ENCODE measurements at places on chromosomes 7 and 10.

GRCh38 chr7:27159266-27160144 is 3.0 kb upstream of the HOXA7 start:
- no peak for DNase-seq

GRCh38 chr7:135993950-135994349 is 16.8 kb upstream of the MTPN start:
- DNase-seq = peak; percentile 34

GRCh38 chr10:7007600-7008190 is 403.1 kb downstream of the SFMBT2 start:
- DNase-seq = no peak

DNA sequence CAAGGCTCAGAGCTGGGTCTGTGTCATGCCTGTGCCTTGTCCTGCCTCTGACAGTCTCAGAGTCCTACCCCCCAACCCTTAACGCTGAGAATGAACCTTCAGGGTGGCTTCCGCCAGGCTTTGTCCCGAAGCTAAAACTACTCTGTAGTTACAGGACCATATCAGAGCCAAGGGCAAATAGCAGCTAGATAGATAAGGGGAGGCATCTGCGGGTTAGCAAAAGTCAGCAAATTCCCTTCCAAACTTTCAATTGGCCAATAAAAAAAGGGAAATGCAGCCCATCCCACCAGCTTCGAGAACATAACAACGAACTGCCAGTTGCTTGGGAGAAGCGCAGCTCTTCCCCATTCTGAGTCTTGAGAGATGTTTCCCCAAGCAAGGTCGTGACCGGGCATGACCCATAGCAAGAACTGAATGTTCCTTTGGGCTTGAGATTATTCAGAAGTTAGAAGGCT is 17.7 kb downstream of the CCL24 start:
- no peak for DNase-seq

GRCh38 chr10:95793401-95794045 is 37.6 kb downstream of the ENTPD1 start:
- peak; percentile 14 for DNase-seq

DNA sequence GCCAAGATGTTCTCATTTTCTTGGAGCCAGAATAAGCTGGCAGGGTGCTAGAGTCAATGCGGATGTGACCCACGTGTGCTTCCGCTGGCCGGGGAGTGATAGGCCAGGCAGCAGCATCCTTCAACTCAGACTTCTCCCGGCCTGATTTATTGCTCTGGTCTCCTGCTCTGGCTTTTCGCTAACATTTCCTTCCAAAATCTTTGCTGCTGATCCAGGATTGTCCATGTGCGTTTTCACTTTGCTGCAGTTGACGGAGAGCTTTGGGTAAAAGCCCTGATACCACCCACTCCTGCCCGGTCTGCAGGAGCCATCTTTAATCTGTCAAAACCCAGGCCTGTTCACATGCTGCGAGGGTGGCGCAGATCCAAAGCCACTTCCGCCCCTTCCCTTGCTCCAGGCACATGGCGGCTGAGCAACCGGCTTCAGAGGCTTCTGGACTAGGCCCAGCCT is 106.8 kb downstream of the CYP26A1 start:
- no peak for DNase-seq

DNA sequence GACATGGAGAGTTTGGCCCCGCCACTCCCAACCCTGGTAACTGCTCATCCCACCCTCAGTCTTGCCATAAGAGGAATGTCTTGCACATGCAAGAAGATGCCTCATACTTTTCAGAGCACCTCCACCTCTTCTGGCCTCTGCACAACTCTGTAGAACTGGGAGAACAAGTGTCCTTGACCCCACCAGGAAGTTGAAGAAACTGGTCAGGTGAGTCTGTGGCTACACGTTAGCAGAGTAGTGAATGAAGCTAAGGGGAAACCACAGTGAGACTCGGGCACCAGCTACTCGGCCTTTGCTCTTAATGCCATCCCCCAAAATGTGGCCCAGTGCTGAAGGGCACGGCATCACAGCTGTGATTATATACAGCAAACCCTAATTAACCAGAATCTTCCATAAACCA is 110.1 kb downstream of the ARID5B start:
- DNase-seq = no peak

GRCh38 chr7:137579913-137580640 is 236.5 kb upstream of the PTN start:
- no peak for DNase-seq

DNA sequence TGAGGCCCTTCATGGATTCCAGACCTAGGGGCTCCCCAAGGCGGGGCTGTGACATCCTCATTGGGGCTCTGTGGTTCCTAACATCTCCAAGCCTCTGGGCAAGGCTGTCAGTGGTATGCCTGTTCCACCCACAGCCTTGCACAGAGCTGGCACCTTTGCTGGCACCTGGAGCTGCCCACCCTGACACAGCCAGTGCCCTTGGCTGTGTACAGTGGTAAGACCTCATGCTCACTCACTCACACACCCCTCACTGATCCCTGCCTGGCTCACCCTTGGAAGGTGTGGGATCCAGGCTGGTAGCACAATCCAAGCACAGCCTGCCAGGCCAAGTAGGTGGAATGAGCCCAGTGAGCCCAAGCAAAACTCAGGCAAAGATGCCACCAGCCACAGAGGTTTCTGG is 200.4 kb upstream of the PCDH15 start:
- no peak for DNase-seq

DNA sequence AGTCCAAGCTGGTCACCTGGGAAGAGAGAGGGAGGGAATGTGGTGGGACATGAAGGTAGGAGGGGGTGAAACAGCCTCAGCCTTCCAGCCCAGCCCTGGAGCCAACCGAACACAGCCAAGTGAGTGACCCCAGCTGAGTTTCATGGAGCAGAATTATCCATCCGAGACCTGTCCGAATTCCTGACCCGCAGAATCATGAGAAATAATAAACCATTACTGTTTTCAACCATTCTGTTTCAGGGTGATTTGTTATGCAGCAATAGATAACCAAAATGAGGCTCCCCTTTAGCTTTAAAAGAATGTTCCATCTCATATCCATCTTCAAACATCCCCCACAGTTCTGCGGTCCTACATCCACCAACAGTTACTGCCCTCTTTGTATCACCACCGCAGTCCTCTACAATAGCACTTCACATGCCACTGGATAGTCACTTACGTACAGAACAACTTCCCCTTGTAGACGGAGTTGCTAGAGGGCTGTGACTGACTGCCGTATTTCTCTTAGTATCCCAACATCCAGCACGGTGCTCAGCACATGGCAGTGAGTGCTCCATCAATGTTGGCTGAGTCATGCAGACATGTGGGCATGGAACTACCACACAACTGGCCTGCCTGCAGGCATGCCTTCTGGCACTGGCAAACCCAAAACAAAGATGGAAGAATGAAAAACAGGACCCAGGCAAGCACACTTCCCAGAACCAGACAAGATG is 18.5 kb downstream of the KIAA1549 start:
- DNase-seq = no peak

GRCh38 chr7:101854084-101854865 is 36.8 kb downstream of the CUX1 start:
- DNase-seq = no peak

DNA sequence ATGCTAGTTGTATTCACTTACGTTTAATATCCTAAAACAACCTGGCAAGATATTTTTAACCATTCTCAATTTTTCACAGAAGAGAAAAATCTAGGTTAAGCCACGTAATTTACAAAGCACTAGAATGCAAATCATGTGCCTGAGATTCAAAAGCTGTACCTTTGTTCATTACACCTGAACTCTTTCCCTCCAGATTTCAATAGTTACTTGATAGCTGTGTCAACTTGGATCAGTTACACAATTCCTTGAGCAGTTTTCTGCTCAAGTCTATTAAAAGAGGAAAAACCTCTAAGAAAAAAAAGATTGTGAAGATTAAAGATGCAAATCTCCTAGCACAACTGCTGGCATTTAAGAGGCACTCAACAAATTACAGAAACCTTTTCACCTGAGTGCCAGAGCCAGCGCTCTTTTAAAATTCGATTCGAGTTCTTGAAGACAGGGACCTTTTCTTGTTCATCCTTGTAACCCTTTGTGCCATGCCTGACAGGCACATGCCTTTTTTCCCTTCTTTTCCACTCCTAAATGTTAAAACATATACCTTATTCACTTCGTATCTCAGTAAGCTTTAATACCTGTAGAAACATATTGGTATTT is 886 bp downstream of the NSUN6 start:
- no peak for DNase-seq

DNA sequence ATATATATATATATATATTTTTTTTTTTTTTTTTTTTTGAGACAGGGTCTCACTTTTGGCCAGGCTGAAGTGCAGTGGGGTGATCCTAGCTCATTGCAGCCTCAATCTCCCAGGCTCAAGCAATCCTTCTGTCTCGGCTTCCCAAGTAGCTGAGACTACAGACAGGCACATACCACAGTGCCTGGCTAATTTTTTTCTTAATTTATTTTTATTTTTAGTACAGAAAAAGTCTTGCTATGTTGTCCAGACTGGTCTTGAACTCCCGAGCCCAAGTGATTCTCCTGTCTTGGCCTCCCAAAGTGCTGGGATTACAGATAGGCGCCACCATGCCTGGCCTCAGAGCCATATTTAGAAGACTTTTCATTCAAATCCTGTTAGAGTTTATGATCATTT is 79.6 kb downstream of the PRTFDC1 start:
- no peak for DNase-seq

DNA sequence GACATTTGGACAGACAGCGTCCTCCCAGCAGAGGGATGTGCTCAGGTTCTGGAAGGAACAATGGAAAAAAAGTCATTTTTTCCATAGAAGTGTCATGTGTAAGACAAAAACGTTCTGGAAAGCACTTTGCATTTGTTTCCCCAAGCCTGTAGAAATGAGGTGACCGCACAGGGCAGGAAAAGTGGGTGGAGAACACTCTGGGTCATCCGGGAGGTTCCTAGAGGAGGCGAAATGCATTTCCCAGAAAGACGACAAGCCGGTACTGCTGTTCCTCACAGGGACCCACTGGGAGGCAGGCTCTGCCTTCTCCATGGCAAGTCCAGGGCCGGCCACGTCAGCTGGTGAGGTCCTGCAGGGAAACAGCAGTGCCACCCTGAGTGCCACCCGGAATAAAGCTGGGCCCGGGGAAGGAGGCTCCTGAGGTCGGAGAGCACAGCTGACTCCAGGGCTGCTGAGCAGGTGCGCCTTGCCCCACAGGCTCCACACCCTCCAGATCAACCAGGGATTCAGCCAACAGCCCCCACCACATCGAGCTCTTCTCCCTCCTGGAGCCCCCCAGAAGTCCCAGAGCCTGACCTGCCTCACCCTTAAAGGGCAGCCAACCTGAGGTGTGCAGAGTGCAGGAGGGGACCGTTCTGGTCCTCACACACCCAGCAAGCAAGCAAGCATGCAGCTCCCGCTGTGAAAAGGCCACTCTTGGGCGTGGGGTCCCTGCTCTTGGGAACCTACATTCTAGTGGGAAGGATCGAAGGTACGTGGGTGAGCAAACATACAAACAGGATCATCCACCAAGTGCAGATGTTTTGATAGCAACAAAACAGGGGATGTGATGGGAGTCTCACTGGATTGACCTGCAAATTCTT is 28.8 kb upstream of the INPP5A start:
- no peak for DNase-seq

DNA sequence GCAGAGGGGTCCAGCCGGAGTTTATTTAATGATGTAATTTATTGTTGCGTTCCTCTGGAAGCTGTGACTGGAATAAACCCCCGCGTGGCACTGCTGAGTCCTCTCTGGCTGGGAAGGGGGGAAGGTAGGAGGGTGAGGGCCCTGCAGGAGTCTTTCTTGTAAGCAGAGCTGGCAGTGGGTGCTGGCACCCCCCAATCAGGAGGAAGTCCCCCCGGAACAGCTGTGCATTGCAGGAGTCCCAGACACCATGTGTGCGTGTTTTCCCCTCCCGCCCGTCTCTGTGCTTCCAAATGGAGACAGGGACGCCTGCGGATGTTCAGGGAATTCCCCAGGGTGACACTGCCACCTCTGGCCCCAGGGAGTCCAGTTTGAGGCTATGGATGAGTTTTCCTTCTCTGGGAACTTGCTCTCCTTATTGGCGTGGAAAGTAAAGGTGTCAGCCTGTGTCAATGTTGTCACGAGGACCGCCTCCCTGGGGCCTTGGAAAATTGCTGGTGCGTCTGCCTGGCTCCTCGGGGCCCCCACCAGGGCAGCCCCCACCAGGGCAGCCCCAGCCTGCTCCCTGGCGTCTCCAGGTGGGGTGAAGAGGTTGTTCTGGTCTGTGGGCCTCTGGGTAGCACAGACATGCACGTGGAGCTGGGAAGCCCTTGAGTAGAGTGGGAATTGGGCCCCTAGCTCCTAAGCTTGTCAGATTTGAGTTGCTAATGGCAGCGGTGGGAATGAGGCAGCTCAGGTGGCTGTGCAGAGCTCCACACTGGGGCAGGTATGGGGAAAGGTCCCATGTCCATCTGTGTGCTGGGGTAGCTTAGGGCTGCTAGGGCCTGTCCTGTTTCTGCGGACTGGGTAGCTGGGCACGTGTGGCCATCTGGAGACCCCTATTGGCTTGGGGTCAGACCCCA is 2.7 kb downstream of the FZD9 start:
- no peak for DNase-seq

DNA sequence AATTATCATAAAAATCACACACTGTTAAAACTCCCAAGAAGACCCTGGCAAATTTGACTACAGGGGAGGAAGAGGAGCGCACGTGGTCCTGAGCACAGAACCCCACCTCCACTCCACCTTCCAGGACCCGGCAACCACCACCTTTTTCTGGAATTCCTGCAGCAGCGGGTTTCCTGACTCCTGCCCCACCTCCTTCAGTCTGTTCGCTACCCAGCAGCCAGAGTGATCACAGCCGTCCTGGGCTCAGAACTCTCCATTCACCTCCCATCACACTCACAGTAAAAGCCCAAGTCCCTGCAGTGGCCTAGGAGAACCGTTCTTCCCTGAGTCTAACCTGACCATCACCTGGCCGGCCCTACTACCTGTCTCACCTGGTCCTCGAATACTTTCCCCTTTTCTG is 107.4 kb upstream of the FAM204A start:
- no peak for DNase-seq

DNA sequence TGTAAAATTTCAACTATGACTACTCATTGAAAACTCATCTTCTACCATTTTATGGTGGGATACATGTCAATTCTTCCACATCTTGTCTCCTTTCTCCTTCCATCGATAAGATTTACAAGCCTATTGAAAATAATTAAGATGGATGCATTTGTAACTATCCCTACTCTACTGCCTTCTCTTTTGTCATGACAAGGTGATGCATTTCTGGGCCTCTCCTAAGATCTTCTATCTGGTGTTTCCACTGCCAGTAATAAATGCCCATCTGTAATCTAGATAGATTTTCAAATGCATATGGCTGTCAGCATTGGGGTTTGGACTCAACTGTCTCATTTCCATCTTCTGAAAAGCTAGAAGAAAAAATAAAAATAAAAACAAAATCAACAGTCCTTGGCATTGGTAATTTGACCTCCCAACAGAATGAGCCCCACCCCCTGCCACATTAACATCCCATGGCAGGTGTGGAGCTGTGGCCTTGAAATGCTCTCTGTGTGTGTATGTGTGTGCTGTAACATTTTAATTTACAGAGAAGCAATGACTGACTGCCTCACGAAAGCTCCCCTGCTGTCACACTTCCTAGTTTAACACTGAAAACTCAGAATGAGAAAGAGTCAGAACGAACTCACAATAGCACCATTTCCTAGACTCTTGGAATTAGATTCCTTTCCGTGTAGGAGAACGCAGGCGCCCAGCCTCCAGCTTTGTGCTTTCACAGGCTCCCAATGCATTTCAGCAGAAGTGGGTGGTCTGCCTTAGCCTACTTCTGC is 74.2 kb downstream of the RHOBTB1 start:
- DNase-seq = no peak

- no peak for DNase-seq
These were observed 68.9 kb downstream of the PLCE1 start for GRCh38 chr10:94062611-94063010.

GRCh38 chr7:134502463-134503371 is 24.6 kb upstream of the AKR1B10 start:
- DNase-seq = no peak

- DNase-seq = no peak
These were observed 94.9 kb upstream of the SKAP2 start for GRCh38 chr7:26959290-26959689.
